Choroid plexus epithelial cell (primary cell): ENCODE measurements at places on chromosomes 5 and 9.

- no peak for DNase-seq
Measured at GRCh38 chr9:107046692-107047091, 183.7 kb downstream of the ZNF462 start.

- DNase-seq = no peak
Measured at GRCh38 chr9:77020413-77021290, 1.2 kb downstream of the FOXB2 start.

DNA sequence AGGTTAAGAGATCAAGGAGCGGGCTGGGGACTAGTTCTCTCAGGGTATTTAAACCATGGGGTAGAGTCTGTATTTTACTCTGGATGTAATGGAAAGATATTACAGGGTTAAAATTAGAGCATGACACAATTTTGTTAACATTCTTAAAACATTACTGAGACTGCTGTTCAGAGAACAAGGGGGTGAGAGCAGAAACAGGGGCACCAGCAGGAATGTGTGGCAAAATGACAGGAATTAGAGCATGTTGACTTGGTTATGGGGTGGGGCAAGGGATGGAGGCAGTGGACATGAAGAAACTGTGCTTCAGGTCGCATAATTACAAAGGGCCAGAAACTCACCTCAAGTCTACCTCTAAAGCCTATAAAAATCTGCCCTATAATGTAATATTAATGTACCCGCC, 75.0 kb downstream of the TMEM232 start:
- DNase-seq = peak; percentile 8

- no peak for DNase-seq
Measured at GRCh38 chr9:71306134-71306533, 184.7 kb upstream of the TRPM3 start.

DNA sequence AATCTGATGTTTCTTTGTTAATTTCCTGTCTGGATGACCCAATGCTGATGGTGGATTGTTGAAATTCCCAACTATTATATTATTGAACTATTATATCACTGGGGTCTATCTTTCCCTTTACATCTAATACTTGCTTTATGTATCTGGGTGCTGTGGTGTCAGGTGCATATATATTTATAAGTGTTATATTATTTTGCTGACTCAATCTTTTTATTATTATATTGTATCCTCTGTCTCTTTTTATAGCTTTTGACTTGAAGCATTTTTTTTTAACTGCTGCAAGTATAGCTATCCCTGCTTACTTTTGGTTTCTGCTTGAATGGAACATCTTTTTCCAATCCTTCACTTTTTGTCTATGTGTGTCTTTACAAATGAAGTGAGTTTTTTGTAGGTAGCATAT, 255.9 kb downstream of the RAB3C start:
- DNase-seq = no peak

DNA sequence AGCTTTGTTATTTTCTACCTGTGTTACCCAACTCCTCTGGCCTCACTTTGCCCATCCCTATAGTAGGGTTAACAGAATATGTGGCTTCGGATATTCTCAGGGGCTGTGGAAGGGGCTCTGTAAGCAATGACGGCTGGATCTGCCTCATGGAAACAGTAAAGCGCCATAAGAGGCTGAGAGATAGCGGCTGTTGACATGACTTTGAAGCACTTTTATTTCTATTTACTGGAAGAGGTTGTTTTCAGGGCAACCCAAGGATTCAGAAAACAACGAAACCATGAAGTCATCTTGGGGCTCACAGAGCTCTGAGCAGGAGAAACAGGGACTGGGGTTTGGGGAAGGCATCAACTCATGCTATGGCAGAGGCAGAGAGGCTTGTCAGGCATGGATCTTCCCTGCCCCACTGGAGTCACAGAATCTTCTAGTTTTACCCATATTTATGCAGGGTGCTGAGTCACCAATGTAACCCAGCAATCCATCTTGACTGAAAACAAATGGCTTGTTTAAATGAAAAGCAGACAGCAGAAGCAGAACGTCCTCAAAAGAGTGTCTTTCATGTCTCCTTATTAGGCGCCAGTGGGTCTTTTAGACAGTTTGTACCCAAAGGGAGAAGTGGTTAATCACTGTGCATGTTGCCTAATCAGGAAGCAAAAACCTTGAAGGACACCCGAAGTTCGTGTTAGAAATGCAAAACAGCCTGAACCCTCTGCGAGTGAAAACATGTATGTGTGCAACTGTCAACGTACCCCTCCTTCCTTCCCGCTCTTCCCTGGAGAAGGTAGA, 113.0 kb downstream of the COL23A1 start:
- DNase-seq = no peak

DNA sequence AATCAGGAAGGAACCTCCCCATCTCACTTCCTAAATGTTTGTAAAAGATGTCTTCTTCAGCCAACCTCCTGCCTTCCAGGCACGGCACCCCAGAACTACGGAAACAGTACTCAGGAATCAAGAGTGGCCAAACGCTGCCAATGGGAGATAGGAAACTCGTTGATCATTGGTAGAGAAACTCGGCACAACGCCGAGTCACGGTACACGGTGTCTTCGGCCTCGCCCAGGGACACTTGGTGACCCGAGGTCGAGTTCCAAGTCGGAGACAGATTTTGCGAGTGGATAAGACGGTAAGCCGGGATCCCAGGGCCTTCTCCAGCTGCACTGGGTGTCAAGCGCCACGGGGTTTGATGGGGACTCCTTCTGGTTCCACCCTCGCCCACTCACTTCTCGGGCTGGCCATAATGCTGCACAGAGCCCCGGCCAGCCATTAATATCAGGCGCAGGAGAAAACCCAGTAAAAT, 343 bp downstream of the KIAA0825 start:
- DNase-seq = peak; percentile 72

- DNase-seq = no peak
Measured at GRCh38 chr9:120221844-120222243, 358.1 kb downstream of the CDK5RAP2 start.

GRCh38 chr5:65855766-65856315, 70.5 kb upstream of the ERBIN start:
- no peak for DNase-seq

- DNase-seq = peak; percentile 59
Measured at GRCh38 chr9:96109680-96110351, 192.2 kb downstream of the HSD17B3 start.

DNA sequence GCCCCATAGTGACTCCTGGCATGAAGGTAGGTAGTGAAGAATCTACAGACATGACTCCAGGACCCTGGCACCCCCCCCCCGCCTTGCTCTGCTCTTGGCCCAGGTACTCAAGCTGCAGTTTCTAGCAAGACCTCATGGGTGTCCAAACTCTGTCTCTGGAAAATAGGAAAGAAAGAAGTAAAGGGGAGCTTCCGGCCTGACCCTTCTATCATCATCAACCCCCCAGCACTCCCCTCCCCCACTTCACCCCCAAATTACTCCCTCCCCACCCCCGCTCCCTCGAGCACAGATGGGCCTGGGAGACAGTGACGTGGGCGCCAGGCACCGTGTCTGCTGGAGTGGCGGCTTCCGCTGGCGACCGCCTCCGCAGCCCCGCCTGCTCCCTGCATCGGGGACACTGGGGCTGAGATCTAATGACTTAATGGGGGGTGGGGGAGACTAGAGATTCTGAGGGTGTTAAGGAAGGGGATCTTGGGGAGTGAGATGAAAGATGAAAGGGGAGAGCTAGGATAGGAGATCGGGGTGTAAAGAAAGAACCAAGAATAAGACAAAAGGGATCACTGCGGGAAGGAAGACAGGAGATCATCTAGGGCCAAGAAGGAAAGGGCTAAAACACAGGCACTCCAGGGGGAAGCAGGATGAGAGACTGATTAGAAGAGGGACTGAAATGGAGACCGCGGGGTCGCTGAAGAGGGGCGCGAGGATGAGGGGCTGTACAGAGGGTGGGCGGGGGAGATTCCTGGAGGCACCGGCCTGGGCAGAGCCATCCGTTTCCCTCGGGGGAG, 1.1 kb upstream of the DNAJB5 start:
- peak; percentile 23 for DNase-seq

- peak; percentile 17 for DNase-seq
Measured at GRCh38 chr5:176636426-176636825, 6.0 kb downstream of the EIF4E1B start.

DNA sequence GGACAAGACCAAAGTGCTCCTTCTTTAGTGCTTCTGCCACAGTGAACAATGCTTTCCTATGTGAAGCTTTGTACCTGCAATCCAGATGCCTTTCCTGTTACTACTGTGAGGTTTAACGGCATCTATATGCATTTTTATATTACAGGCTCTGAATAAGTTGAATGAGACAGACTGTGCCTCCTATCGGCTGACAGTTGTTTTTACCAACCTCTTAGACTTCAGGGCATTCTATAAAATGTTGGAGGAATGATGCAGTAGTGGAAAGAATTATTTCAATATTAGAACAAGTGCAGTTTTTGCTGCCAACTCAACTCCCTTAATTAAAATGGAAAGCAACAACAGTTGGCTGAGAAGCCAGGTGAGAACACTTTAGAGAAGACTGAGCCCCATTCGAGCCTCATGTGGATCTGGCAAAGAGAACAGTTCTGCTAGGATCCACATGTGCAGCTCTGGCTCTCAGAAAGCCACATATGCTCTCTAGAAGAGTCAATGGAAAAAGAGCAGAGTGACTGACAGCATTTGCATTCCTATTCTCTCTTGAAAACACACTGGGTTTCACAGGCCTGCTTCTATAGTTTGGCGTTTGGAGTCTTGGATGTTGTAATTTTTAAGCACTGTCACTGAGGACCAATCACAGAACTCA, 147.5 kb downstream of the LURAP1L start:
- peak; percentile 55 for DNase-seq

- no peak for DNase-seq
Measured at GRCh38 chr5:132896685-132897084, 23.2 kb downstream of the LEAP2 start.

GRCh38 chr5:168104350-168104749, 187.1 kb upstream of the WWC1 start:
- no peak for DNase-seq

DNA sequence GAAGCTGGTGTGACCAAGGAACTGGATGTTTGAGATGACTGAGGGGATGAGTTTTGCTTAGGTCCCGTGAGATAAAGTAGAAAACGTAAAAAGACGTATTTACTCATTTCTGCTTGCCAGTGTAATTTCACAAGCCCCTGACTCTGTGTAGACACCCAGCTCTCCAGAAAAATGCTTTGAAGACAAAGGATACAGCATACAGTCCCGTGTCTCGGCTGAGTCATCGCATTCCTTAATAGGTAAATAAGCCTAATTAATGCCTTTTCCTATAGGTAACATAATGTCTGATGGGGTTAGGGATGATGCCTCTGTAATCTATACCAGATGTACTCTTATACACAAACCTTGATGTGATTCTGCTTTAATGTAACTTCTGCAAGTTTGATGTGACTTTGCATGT, 20.2 kb downstream of the S100Z start:
- no peak for DNase-seq

- DNase-seq = no peak
Measured at GRCh38 chr5:4411664-4412063, 728.5 kb upstream of the ADAMTS16 start.

DNA sequence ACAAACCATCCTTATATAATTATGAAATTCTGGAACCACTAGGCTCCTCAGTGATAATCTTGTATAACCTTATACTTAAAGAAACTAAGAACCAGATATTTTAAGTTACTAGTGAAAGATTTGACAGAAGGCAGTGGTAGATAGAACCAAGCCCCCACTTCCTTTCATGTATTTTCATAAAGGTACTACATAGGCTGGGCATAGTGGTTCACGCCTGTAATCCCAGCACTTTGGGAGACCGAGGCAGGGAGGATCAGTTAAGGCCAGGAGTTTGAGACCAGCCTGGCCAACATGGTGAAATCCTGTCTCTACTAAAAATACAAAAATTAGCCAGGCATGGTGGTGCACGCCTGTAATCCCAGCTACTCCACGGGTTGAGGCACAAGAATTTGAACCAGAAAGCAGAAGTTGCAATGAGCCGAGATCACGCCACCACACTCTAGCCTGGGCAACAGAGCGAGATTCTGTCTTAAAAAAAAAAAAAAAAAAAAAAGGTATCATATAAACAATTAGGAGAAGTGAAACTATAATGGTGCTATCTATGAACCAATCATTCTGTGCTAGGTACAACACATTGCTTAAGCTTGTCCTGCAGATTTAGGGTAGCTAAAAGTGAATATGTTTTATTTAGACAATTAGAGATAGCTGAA, 27.9 kb upstream of the DTWD2 start:
- DNase-seq = no peak

DNA sequence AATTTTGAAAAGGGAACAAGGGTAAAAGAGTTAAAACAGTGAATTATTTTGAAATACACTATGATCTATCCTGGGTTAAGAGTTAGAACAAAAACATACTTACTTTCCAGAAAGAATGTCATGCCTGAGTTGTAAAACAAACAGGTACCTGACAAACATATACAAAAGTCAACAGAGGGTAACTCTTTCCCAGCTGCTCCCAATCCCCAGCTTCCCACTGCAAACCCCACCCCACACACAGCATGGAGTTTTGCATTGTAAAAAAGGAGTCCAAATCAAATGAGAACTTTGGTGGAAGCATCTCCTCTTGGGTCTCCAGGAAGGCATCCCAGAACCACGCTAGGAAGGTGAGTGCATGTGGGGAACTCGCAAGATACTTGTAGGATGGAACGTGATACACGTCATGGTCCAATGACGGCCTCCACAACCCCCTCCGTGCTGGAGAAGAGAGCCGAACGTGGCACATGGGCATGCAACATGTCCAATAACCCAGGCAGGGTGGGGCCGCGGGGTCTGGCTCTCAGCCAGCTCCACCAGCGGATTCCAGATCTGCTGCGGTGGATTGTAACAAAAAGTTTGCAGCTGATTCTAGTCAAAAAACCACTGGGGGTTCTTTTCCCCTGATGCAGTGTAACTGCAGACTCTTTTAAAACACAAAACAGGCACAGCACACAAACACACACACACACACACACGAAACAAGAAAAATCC, 55.8 kb downstream of the EPB41L4B start:
- no peak for DNase-seq

- peak; percentile 68 for DNase-seq
Measured at GRCh38 chr9:93003552-93004407, 54.7 kb upstream of the SUSD3 start.

DNA sequence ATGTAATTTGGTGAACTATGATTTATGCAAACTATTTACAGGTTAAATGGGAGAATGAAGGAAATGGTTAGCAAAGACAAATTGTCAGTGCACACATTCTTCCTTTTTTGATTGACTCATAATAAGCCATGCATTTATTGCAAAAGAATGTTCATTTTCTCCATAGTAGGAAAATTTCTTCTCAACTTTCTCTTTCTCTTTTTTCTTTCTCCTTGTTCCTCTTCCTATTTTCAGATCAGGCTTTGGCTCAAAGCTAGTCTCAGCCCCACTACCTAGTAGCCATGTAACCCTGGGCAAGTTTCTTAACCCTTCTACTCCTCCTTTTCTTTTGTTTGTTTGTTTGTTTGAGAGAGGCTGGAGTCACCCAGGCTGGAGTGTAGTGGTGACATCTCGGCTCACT, 156.6 kb downstream of the PIK3R1 start:
- DNase-seq = no peak

- peak; percentile 26 for DNase-seq
Measured at GRCh38 chr5:15993919-15994318, 185.7 kb downstream of the MARCHF11 start.

DNA sequence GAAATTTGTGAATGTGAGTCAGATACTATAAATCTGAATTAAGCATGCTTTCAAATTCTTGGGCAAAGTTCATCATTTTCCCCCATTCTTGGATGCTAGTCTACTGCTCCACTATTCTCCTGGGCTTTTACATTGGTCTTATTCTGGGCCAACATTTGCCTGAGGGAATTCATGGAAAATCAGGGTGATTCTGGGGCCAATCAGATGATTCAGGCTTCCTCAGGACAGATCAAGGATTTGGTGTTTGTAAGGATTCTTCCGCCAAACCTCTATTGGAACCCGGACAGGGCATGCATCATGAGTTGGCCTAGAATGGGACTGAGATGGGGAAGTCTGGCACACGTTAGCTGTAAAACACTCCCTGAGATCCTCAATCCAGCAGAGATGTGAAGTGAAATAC, 113.8 kb downstream of the MEF2C start:
- no peak for DNase-seq
